ENCODE measurements at places on chromosomes 3 and 15.

DNA sequence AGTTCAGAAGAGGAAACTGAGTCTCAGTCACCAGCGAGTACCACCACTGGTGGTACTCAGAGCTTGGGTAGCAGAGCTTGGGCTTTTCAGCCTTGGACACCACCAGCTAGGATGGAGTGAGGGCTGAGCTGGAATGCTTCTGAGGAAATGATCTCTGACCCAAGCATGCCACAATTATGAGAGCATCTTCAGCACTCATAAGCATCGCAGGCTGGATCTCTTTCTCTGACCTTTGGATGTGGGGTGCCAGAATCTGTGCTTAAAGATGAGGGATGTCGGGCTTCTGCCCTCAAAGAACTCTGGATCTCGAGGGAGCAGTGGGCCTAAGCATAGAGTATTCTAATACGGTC is 36.4 kb downstream of the ZNF710 start:
- no peak for DNase-seq

- peak; percentile 91 for DNase-seq
These were observed at the start of gene ARHGEF3 for GRCh38 chr3:56801662-56802377. Gene ARHGEF3 (minus strand): TSS chr3:56801949. CDS start chr3:56801798, 151 bp downstream.

DNA sequence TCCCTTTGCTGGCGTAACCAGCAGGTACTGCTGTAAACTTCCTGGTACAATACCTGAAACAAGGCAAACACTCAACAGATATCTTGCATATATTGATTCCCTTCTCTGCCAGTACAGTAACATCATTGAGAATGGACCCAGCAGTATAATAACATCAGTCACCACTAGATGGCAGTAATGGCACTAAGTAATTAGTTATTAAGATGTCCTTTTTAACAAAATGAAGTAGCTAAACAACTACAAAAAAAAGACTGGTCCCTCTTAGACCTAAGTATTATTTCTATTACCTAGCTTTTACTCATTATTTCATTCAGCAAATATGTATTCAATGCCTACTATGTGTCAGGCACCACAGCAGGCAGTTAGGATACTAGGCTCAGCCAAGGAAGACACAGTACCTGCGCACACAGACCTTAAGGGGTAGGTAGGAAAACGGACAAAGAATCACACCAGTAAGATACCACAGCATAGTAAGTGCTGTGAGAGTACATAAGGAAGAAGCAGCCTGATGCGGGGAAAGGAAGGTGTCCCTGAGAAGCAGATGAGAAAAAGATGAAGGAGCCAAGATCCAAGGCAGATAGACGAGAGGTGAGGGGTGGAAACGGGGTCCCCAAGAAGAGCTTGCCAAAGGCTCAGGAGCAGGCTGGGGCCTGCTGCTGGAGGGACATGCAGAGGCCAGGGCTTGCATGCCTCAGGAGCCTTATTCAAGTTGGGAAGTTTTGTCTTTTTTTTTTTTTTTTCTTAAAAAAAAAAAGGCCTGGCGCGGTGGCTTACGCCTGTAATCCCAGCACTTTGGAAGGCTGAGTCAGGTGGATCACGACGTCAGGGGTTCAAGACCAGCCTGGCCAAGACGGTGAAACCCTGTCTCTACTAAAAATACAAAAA is 102.7 kb upstream of the CHD2 start:
- peak; percentile 69 for DNase-seq

GRCh38 chr3:46934072-46934471 is 42.5 kb downstream of the CCDC12 start:
- DNase-seq: no peak

DNA sequence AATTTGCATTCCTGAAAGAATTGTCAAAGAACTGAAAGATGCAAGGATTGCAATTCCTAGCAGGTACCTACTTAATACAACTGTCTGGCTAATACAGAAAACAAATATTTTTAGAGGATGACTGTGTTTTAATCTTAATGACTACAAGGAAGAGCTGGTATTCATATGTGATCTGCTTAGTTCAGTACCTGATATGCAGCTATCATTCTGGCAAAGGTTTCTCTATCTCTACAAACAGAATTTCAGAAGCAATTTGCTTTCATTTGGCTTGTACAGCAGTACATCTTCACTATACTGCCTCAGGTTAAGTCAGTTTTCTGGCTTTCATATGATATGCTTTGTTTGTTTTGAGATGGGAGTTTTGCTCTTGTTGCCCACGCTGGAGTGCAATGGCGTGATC is 51.3 kb downstream of the TBL1XR1 start:
- no peak for DNase-seq

GRCh38 chr15:64791401-64791800 is 16.0 kb upstream of the RBPMS2 start:
- no peak for DNase-seq

- no peak for DNase-seq
These were observed 9.0 kb upstream of the ADGRG7 start for GRCh38 chr3:100600181-100601042.

- no peak for DNase-seq
These were observed 141.4 kb downstream of the VPS8 start for GRCh38 chr3:184953401-184953800.

- DNase-seq: no peak
These were observed 18.2 kb upstream of the AMOTL2 start for GRCh38 chr3:134392336-134392983.

DNA sequence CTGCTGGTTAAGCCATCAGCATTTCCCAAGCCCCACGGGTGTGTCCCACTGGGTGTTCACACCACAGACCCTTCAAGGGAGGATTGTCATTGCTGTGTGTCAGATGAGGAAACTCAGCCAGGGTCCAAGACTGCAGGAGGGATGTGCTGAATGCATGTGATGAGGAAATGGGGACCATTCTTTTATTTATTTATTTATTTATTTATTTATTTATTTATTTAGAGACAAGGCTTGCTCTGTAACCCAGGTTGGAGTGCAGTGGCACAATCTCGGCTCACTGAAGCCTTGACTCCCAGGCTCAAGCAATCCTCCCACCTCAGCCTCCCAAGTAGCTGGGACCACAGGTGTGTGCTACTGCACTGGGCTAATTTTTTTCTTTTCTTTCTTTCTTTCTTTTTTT is 20.8 kb downstream of the PIF1 start:
- DNase-seq: no peak

DNA sequence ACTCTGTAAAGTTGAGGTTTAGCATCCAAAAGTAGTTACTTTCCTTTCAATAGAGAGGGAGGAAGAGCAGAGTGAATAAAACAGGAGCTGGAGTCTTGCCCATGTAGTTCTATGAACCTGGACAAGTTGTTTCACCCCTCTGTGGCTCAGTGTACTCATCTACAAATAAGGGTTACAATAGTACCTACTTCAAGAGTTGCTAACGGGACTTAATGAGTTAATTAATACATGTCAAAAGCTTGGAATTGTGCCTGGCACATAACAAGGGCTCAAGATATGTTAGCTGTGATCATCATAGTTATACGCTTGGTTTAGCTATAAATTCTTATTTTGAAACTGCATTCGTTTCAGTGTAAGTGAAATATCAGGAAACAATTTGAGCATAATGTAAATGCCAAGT is 388.5 kb upstream of the THBS1 start:
- DNase-seq: no peak

DNA sequence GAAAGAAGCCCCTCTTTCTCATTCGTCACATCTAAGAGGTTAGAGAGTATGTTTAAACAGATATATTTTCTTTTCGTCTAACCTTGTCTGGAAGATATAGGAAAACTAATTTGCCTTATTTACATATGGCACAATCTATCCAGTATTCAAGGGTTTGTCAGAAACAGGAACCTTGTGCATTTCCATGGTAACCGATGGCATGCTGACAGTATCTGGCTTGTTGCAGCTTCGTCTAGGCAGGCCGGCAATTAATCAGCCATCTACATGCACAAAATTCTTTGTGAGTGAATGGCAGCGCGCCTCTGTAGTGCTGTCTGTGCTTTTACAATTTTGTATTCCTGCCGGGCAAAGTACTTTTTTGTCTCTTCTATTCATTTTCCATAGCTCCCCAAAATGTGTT is 294.0 kb upstream of the SOX2 start:
- DNase-seq: no peak

DNA sequence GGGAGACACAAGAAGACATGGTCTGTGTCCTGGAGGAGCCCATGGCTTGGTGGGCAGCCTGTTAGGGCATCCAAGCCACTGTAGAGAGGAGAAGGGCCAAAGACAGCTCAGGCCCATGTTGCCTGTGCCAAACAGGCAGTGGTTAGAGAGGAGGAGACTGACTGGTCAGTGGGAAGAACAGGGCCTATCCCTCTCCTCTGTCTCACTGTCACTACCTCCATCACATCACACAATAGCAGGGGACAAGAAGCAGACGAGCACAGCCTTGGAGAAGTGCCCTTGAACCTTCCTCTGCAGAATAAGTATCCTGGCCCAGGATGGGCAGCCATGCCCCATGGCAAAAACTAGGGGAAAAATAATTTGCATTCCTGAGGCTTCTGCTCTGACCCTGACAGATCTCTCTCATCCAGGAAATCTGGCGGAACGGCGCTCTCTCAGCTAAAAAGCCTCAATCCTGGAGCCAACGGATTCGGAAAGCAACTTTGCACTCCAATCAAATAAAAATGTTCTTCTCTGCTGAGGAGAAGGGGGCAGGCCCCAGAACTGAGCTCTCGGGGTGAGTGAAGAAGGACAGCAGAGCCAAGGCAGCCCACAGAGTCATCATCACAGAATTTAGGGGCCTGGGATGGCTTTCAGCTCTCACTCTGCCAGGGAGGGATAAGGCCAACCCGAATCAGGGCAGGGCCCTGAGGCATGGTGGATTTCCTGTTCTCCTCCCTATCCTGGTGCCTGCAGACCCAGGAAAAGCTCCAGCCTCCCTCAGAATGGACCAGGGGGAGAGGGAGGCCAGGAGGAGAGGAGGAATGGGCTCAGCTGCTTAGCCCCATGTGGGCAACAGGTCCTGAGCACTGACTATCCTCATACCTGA is 1.6 kb downstream of the SHF start:
- DNase-seq: no peak

- DNase-seq: no peak
These were observed 183.7 kb downstream of the RPLP1 start for GRCh38 chr15:69636169-69636915.

DNA sequence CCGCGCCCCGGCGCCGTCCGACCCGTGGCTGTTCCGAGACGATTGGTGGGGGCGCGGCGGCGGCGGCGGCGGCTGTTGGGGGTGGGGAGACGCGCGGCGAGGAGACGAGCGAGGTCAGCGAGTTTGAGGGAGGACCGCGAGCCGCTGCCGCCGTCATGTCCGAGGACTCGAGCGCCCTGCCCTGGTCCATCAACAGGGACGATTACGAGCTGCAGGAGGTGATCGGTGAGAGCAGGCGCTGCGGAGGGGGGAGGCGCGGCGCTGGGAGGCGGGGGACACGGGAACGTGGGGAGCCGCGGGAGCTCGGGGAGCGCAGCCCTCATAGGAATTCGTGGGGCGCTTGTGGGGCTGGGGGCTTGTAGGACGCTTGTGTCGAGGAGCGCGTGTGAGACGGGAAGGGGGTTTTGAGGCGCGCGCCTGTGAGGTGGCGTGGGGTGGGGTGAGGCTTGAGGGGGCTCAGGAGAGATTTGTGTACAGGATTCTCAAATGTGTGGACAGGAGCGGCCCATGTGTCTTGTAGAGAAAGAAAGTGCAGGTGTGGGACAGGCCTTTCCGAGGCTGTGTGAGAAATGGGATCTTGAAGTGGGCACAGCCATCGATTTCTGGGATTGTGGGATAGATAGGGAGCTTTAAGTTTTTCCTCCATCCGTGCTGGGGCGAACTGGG is 518 bp downstream of the OXSR1 start:
- DNase-seq: peak; percentile 76

DNA sequence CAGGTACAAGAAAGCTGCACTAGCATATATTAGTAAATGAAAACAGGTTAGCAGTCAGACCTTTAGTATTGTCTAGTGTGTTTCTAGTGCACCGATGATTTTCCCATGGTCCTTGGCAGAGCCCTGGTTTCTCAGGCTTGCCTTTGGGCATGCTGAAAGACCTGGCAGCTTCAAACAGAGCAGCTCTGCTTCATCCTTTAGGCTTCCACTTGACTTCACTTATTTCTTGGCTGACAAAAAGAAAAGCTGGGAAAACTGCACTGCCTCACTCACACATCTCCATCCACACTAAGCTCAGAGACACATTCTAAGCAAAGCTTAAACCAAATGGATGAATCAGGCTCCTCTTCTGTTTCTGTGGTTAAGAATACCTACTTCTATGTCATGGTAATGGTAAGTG is 374.8 kb upstream of the PDZRN3 start:
- DNase-seq: no peak

DNA sequence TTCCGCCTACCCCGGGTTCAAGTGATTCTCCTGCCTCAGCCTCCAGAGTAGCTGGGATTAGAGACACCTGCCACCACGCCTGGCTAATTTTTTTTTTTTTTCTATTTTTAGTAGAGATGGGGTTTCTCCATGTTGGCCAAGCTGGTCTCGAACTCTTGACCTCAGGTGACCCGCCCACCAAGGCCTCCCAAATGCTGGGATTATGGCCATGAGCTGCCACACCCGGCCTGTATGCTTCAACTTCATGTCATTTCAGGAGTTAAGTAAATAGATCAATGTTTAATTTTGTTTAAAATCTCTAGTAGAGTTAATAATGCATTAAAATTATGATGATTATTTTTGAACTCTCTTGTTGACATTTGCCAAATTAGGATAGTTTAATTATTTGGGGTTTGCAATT is 121.1 kb upstream of the ALDH1A3 start:
- no peak for DNase-seq

DNA sequence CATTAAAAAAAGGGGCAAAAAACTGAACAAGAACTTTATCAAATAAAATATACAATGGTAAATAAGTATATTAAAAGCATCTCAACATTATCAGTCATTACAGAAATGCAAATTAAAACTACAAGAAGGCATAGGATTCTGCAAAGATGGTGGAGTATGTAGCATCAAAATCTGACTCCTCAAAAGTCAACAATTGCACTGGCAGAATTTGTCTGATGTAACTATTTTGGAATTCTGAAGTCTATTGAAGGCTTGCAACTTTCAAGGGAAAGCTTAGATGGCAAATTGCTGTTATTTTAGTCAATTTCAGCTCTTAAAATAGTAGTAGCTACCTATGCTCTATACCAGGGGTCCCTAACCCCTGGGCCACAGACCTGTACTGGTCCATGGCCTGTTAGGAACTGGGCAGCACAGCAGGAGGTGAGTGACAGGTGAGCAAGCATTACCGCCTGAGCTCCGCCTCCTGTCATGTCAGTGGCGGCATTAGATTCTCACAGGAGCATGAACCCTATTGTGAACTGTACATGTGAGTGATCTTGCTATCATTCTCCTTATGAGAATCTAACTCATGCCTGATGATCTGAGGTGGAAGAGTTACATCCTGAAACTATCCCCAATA is 107.6 kb downstream of the TGFBR2 start:
- no peak for DNase-seq
